ENCODE measurements at places on chromosomes 3 and 15.

GRCh38 chr3:141030296-141030695 is 20.9 kb upstream of the SPSB4 start:
- DNase-seq = no peak

- no peak for DNase-seq
Observed at GRCh38 chr3:45081506-45082141, 55.5 kb downstream of the CLEC3B start.

DNA sequence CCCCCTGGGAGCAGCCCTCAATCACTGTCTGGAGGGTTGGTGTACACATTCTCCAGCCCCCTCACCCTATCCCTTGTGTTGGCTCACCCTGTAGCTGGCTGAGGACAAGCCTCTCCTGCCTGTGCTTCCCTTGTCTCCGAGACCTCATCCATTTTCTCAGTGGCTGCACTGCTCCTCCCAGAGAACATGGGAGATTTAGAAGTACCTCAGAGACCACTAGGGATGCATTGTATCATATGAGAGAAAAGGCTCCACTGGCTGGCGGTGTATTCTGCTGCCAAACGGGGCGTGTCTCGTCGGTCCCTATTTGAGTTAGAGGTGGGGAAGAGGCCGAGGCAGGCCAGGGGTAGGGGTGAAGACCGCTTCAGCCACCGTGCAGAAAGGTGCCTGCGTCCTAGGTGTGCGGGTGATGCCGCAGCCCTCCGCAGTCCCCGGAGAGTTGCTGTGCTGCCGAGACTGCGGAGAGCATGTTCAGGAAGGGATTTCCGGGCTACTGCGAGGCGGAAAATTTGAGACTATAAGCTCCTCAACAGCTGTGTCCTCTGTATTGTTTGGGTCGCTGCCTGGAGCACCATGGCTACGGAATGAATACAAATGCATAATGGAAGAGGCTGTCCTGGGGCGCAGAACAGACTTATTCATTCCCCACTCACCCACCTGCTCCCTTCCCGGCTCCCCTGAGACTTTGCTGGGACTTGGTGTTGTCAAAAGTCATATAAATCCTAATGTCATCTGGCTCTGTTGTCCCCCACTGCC is 43.8 kb downstream of the SPSB4 start:
- no peak for DNase-seq

DNA sequence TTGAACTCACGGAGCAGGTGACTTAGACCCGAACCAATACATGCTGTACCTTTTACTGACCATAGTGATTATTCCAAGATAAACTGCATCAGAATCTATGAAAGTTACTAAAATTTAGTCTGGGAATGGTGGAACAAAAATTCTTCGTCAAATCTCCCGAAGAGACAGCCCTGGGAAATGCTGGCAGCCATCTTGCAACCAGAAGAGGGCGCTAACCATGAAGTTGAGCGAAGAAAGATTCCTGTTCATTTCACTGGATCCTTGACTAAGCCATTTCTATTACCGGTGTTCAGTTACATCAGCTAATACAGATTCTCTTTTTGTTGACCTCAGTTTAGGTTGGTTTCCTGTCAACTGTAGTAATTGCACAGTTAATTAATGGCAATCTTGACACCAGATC is 199.6 kb downstream of the SLC9A9 start:
- no peak for DNase-seq

DNA sequence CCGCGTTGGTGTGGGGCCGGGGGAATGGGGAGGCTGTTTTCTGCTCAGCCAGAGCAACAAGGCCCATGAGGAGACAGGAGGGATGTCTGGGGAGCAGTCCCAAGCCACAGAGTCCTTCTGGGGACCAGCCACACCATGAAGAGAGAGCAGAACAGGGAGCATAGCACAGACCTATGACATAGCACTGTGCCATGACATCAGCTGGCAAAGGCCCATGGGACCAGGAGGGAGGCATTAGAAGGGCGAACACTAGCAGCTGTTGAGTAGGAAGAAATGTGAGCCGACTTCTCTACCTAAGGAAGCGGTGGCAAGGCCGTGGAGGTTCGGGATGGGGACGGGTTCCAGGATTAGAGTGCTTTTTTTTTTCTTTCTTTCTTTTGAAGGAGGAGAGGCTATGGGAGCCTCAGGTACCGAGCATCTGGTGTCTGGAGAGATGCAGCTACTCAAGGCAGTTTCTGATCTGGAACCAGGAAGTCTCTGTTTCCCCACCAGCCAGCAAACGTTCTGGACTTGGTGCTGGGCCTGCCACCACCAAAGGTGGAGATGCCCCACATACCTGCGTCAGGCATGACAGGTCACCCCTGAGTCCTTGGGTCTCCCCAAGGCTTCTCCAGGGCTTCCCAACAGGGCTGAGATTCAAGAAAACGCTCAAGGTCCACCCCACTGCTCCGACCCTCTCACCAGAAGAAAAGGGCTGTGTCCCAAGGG is 77.3 kb upstream of the CGNL1 start:
- no peak for DNase-seq

GRCh38 chr3:133955892-133956291 is 60.2 kb upstream of the RAB6B start:
- no peak for DNase-seq

Measured in C1 segment of cervical spinal cord (tissue), 14 donors.